ENCODE measurements at places on chromosomes 5 and 9.
A peak's percentile ranks its signal among the peaks of the same experiment; 100 is the strongest.

DNA sequence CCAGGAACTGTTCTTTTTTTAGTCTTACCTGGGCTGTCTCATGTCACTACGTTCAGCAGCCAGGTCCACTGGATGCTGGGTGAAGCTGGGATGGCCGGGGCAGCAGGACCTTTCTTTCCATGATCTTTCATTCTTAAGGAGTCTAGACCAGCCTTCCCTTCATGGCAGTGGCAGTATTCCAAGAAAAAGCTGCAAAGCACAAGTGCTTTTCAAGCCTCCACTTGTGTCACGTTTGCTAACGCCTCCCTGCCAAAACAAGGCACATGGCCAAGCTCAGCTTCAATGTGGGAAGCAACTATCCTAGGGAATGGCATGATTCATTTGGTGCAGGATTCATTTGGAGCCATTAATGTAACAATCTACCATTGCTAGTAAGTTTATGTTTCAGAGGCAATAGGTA, 94.8 kb downstream of the RCL1 start:
- DNase-seq = peak; percentile 87

DNA sequence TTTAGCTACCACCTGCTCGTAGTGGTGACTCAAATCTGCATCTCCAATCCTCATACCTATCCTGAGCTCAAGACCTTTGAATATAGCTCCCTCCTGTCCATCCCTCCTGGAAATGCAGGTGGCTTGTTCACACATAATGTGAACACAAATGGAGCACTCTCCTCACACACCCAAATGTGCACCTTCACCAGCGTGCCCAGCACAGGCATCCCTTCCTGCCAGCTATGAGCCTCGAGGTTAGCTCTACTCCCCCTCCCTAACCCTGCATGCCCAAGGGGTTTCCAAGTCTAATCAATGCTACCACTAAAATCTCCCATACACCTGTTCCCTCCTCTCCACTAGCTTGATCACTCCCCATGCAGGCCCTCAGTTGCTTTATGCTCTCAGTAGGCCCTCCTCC, 2.2 kb upstream of the TGFBI start:
- no peak for DNase-seq

DNA sequence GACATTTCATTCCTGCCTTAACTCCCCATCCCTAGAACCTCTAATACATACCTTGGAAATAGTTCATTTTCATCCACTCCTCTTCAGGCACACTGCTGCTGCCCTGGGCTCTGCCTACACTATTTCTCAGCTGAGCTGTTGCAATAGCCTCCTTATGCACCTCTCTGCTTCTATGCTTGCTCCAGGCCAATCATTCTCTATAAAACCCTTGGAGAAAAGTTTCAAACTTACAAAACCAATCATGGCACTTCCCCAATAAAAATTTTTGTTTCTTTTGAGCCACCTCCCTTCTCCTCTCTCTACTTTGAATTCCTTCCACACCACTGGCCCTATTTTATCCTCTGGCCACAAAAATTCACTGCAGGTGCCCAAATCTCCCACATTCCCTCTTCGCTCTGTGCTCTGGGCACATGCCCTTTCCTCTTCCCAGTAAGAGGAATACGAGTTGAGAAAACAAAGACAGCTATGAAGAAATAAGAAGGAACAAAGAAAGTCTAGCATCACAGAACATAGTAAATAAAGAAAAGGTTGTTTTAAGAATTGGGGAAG, 301.4 kb downstream of the ELAVL2 start:
- no peak for DNase-seq

DNA sequence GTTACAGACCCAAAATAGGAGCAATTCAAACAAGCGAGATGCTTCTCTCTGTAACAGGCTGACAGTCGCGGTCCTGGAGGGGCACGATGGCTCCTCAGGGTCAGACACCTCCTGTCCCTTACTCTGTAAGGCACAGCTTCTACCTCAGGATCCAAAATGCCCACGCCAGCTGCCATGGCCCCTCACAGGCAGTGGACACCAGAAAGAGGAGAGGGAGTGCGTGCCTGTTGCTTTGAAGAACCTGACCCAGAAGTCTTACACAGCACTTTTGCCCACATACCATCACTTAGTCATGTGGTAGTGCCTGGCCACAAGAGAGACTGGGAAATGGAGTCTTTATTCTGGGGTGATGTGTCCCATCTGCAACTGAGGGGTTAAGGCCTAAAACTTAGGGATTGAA, 11.6 kb upstream of the ABL1 start:
- DNase-seq = peak; percentile 86

GRCh38 chr5:42507451-42508097, 84.3 kb downstream of the GHR start:
- DNase-seq = no peak

GRCh38 chr5:77210964-77211690, 647 bp downstream of the PDE8B start:
- DNase-seq = no peak

DNA sequence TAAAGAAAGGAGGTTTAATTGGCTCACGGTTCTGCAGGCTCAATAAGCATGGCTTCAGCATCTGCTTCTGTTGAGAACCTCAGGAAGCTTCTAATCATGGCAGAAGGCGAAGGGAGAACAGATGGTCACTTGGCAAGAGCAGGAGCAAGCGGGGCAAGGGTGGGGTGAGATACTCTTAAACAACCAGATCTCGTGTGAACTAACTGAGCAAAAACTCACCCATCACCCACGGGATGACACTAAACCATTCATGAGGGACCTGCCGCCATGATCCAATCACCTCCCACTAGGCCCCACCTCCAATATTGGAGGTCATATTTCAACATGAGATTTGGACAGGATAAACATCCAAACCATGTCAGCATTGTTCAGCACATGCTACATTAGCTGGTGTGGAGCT, 89.1 kb upstream of the HAND1 start:
- no peak for DNase-seq

- DNase-seq = no peak
Observed at GRCh38 chr9:131731644-131732043, 8.2 kb downstream of the RAPGEF1 start.

GRCh38 chr5:119071561-119071995, 691 bp downstream of the DMXL1 start:
- no peak for DNase-seq

DNA sequence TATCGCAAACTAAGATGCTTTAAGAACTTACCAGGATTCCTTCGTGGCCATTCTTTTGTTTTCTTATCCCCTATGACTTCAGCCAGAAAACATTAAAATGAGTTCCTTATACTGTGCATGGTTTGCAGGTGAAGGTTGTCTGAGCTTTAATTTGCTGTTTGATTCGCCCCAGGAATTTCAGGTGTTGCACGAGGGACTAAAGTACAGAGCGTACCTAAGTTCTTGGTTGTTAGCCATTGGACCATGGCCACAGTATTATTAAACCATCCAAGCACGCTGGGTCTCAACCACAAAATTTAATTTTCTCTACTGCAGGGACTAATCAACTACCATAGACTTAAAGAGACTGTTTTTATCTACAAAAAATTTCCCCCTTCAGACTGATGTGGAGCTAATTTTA, 208.4 kb upstream of the MPDZ start:
- no peak for DNase-seq

DNA sequence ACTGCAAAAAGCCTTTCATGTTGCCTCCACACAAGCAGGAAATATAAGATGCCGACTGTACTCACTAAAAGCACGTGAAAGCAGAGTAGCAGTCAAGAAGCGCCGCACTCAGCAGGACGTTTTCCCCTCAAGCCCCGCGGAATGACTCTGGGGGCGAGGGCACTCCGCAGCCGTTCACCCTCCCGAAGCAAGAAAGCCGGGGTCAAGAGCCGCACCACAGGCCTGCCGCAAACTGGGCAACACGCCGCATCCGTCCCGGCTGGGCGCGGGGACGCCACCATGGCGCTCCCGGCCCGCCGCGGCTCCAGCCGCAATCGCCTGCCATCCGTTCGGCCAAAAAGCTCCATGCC, 364 bp downstream of the RPS6 start:
- no peak for DNase-seq

- DNase-seq = no peak
Observed at GRCh38 chr9:128479262-128479661, 23.5 kb downstream of the ODF2 start.

- peak; percentile 22 for DNase-seq
Observed at GRCh38 chr9:26954050-26954508, 2.1 kb upstream of the IFT74 start.

DNA sequence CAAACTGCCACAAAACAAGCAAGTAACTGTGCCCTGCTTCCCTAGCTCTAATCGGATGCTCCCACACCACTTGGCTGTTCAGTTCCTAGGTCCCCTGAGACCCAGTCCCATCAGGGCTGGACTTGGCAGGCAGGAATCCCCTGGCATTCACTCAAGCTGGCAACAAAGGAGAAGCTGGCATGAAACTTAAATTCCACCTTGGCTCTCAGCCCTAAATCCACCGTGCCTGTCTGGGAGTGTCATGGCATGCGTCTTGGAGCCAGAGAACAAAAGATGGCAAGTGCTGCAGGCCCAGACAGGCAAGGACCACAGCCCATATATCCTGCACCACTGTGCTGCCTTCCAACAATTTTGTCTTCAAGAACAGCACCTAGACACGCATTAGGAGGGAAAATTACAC, 38.2 kb downstream of the ETF1 start:
- peak; percentile 79 for DNase-seq

DNA sequence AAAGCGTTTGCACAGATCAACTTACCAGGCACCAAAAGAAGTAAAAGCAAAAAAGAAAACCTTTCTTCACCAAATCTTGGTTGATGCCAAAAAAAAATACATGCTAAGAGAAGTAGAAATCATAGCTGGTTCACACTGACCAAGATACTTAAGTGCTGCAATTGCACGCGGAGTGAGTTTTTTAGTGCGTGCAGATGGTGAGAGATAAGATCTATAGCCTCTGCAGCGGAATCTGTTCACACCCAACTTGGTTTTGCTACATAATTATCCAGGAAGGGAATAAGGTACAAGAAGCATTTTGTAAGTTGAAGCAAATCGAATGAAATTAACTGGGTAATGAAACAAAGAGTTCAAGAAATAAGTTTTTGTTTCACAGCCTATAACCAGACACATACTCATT, 36.4 kb upstream of the CCDC152 start:
- DNase-seq = no peak

DNA sequence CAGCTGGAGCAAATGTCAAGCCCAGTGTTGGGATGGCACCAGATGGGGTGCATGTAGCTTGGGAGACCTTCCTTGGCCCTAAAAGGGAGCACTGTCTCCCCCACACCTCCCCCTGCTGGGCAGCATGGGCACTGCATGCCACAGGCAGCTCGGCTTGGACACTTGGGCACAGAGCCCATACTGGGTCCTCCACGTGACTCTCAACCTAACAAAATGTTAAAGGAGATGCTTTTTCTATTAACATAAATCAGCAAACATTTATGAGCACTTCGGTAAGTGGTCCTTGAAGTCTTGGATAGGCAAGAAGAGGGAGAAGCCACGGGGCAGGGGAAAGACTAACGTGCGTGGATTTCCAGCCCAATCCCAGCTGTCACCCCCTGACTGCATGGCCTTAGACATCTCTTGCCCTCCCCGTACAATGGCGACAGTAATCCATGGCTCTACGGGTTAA, 23.9 kb upstream of the MAPK9 start:
- DNase-seq = peak; percentile 71

DNA sequence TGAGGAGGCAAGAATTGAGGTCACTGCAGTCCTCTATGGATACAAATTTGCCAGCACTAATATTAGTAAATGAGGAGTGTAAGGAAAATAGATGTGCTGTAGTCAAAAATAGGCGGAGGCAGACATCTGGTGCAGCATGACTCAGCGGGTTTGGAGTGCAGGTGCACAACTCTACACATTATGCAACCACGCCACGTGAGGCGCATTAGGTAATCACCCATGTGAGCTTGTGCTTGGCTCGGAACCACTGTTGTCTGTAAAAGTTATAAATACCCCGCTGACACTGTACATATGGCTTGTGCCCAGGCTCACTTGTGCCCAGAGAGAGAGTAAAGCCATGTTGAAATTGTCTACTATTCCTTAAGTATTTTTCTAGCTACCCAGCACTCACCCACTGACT, 623.5 kb upstream of the NUDT12 start:
- peak; percentile 81 for DNase-seq

DNA sequence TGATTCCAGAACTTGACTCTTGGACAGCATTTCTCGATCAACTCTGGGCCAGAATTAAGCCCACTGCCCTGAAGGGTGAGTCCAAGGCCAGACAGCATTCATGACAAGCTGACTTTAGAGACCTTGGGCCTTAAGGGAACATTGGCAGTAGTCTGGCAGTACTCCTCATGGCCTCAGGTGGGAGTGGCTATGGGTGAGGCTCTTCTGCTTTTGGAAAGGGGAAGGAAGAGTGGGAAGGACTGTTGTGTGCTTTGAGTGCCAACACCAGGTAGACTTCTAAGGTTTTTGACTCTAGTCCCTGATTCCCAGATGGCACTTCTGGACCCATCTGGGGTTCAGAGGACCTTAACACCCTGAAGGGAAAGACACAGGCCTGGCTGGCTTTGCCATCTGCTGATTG, 530.4 kb downstream of the ACTL7B start:
- DNase-seq = no peak

All from myocyte (in vitro differentiated cells).